Activated naive CD8-positive, alpha-beta T cell treated with anti-CD3 and anti-CD28 coated beads, Interleukin-2, amount 50 U/mL, for 16 hours (primary cell): ENCODE measurements at places on chromosomes 11 and 22.
A peak's percentile ranks its signal among the peaks of the same experiment; 100 is the strongest.

- peak; percentile 23 for DNase-seq
Measured at GRCh38 chr11:70755410-70756158, 357.3 kb downstream of the CTTN start.

DNA sequence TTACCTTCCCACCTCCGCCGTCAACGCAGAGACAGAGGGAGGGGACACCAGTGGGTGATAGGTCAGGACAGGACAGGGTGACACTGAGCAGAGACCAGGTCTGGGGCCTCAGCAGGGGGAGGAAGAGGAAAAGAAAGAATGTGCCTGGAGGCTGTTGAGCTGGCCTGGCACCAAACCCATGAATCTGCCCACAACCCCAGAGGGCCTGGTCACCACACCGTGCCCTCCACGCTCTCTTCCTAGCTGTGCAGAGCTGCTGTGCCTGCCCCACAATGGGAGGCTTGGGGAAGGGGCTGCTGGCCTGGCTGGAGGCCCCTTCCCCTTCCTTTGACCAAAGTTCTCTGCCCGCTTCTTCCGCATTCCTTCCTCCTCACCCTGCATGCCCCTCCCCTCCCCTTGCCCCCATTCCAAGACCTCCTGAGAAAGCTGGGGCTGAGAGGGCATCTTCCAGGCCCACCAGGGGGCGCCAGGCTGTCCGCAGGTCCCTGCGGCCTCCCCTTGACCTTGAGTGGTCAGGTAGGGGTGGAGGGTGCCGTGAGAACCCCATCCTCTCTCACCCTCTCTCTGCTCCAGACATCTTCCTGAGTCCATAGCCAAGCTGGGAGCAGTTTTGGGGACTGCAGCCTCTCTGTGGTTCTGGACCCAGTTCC lies 11.0 kb upstream of the CACNA1I start:
- DNase-seq = no peak

DNA sequence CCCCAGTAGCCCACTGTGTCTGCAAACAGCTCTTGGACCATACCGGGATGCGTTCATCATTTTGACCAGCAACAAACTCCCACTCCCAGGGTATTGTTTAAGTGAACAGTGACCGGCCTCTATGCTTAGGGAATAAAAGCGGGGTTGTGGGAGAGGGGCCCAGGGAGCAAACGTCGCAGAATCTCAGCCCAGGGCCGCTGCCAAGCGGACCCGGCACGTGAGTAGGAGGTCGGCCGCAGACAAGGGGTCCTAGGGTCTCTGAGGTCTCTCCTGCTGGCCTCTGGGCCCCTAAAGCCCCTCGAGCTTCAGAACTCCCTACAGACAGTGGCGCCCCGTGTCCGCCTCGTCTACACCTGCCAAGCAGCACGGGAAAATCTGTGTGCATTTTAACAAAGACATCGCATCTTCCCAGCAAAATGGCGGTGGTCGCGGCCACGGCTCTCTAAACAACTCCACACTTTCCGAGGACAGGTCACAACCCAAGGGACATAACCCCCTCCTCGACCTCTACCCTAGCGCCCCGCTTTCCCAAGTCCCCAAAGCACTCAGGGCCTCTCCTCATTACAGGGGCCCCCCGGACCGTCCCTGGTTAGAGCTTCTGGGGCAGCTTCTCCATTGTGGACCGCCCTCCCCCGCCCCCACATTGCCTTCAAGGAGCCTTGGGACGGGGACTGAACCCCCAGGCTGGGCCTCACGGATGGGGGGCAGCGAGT lies 3.9 kb upstream of the GCAT start:
- DNase-seq = no peak

DNA sequence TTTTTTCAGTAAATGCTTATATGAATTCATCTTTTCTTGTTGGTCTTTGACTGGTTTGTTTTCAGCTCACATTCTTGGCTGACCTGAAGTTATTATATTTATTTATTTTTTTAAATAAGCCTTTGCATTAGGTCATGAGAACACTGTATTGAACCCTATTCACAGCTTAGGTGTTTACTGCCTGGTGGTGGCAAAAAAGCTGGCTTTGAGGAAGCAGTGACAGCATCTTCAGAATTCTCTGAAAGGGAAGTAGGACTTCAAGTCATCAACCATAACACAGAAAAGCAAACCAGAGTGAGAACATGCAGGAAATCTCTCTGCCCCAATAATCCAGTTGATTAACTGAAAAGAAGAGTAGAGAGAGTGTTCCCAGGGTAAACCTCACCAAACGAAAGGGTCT lies 30.3 kb upstream of the MMP13 start:
- no peak for DNase-seq

DNA sequence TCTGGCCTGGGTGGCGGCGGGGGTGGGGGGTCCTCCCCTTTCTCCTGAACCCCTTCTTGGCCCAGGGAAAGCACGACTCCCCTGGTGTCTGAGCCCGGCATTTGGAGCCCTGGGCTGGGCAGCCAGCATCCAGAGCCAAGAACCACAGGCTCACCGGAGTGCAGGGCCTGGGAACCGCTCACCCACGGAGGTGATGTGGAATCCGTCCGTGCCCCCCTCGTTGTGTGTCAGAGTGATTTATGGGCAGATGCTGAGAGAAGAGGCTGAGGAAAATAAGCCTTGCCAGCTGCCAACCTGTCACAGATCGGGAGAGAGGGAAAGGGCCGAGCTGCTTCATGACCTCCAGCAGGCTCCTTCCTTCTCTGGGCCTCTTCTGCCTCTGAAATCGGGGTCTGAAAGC lies 33.7 kb downstream of the WNT11 start:
- DNase-seq = no peak

- DNase-seq = no peak
Measured at GRCh38 chr11:76553554-76554476, 109.0 kb downstream of the EMSY start.

- DNase-seq = no peak
Measured at GRCh38 chr22:19385221-19385906, 46.2 kb downstream of the HIRA start.

DNA sequence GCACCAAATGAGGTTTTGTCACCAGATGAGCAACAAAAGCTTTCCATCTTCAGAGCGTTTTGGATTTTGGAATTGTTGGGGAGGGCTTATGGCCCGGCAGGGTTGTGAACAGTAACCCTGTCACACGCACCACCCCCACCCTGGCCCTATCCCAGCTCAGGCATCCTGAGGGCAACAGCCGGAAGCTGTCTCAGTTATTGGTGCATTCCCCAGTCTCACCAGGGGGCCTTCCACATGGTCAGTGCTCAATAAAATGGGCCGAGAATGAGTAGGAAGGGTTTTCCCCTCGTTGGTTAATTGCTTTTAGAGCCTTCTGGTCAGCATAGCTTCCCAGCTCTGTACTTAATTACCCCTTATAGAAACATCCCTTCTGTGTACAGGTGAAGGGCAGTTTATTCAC lies 46.0 kb downstream of the LRP5 start:
- no peak for DNase-seq
